ENCODE measurements at places on chromosomes 1 and 21.

- no peak for DNase-seq
These were observed 31.4 kb downstream of the ZBTB17 start for GRCh38 chr1:15944308-15945010.

DNA sequence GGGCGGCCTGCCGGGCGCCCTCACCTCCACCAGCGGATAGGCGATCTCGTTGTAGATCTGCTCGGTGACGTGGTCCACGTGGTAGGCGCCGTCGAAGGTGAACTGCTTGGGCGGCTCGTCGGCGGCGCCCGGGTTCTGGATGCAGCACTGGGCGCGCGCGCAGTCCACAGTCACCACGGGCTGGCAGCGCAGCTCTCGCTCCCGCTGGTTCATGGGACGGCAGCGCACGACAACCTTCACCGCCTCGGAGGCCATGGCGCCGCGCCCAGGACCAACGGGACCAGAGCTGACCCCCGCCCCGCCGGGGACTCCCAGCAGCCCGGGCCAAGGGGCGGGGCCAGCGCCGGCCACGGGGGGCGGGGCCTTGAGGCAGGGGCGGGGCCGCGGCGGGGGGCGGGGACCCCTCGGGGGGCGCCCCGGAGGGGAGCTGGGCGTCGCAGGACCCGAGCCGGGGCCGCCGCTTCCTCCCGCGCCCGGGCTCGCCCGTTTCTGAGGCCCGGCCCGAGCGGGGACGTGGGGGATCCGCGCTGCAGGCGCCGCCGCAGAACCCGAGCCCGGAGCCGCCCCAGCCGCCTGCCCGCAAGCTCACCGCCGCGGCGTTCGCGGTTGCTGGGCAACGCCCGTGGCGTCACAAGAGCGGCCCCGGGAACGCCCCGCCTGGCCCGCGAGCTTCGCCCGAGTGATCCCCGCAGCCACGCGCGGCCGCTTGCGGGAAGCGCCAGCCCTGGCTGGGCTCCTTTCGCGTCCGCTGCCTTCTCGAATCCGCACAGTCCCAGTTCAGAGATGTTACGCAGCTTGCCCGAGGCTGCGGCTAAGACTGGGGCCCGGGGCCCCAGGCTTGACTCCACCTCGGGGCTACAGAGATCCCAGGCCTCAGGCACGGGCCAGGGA lies at the start of gene KIF17:
TSS of gene KIF17 (minus strand) at position 556 of the 891 bp plus-strand sequence. CDS start at position 255, 301 bp downstream.
- DNase-seq, result no peak

DNA sequence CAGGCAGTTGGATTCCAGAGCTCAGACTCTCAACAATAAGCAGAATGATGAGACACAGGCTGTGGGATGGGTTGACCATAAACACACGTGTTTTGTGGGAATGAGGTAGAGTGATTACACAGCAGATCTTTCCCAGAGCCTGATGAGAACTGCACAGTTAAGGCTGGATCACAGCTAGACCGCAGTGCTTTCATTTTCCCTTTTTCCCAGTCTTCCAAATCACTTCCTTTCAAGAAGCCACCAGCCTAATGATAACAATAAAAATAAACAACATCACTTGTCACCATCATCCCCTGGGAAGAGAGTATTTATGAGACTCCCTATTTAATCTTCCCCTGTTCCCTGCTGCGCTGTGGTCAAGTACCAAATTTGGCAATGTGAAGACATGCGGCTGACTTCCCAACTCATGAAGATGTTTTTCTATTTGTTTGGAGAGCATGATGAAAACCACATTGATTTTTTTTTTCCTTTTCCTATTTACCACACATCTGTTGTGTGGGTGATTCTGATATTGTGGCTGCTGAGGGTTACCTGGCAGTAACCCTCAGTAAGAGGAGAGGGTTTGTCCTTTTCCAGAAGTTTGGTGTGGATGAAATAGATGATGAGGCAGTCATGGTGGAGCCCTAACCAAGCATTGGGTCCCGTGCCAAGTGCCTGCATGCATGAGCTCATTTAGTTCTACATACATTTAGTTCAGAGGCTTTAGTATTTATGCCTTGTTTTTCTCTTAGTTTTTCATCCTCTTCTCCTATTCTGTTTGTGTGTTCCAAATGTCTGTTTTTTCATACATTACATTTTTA lies 248.9 kb upstream of the HOOK1 start:
- DNase-seq, result no peak

GRCh38 chr1:98054786-98055185 lies 134.0 kb upstream of the DPYD start:
- DNase-seq, result no peak

DNA sequence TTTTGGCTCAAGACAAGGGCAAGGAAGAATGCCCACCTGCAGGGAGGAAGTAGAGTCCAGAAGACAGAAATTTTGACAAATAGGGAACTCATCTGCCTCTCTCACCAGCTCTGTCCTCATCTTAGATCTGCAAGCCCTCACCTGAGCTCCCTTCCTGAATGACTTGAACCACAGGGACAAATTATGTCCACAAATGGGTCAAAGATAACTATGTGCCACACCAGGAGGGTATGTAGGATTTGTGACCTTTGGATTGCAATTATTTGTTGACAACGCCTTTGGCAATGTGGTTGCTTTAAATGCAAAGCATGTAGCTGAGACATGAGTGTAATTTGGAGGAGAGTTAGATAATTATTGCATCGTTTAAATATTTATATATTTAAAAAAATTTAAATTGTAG lies 79.5 kb downstream of the GRIK1 start:
- DNase-seq, result no peak

- DNase-seq, result no peak
These were observed 115.6 kb upstream of the KAZN start for GRCh38 chr1:14482784-14483450.

- DNase-seq, result no peak
These were observed 31.6 kb upstream of the PPP1R15B start for GRCh38 chr1:204443260-204443619.

GRCh38 chr1:201374364-201374763 lies 3.1 kb downstream of the TNNT2 start:
- no peak for DNase-seq

GRCh38 chr21:44296103-44296519 lies 3.7 kb upstream of the PFKL start:
- no peak for DNase-seq

DNA sequence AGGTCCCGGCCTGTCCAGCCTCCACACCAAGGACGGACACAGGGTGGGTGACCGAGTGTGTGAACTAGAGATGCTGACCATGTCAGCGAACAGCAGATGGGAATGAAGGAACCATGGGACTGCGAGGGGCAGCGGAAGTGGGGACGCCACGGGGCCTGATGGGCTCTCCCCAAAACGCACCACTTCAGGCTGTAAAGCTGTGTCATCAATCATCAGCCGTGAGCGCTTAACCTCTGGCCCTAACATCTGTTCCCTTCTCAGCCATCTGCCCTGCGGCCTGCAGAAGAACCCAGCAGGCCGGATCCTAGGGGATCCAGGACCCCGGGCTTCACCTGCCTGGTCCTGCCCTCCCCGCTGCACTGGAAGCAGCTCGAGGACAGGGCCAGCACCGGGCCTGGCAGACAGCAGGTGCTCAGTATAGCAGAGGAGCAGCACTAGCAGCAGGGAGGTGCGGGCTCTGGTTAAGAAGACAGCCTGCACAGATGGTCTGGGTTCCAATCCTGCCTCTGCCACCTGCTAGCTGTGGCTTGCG lies 58.7 kb downstream of the DMRTB1 start:
- DNase-seq, result no peak

GRCh38 chr1:178937695-178938094 lies 66.8 kb upstream of the ANGPTL1 start:
- DNase-seq, result no peak

DNA sequence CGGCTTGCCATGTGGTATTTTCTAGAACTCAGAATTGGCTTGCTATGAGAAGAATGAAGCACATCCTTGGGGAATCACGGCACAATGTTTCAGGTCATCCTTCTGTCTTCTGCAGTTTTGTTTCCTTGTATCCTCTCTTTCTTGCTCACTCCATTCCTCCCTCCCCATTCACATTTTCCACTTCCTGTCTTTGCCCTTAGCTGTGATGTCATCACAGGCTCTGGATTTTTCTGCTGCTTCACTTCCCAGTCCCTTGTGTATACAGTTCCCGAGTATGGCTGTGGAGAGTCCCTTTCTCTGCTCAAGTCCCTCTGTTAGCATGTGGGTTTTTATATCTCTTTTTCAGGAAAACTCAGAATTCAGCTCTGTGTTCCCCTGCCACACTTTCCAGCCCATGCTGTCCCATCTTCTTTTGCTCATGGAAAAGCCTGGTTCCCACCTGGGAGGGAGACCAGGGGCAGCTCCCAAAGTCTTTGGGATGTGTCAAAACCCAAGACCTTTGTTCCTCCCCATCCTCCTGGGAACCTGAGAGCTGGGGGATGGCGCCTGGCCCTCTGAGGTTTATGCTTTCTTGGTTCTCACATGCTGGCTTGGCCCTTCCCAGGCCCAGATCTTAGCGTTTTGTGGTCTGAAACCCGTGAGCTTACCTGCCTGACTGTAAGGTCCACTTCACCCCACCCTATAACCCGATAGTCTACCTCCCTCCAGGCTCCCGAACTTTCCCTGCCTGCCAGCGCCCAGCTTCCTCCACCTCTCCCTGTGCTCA lies 4.8 kb upstream of the RGS16 start:
- no peak for DNase-seq

DNA sequence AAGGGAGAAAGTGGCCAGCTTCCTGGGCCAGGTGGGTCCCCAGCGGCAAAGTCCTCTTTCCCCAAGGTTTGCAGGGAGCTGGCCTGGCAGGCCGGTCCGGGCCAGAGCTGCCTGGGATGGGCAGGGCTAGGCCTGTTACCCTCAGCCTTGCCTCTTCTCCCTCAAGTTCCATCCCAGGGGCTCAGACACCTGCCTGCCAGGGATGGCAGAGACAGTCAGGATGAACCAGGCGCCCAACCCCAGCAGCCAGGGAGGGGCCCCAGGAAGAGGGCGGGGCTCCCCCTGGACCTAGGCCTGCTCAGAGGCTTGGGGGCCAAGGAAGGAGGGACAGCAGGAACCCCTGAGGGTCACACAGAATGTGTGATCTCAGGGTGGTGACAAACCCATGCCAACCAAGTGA lies 120.6 kb downstream of the CASZ1 start:
- DNase-seq, result no peak

GRCh38 chr1:229563241-229563640 lies 4.7 kb upstream of the ABCB10 start:
- no peak for DNase-seq

DNA sequence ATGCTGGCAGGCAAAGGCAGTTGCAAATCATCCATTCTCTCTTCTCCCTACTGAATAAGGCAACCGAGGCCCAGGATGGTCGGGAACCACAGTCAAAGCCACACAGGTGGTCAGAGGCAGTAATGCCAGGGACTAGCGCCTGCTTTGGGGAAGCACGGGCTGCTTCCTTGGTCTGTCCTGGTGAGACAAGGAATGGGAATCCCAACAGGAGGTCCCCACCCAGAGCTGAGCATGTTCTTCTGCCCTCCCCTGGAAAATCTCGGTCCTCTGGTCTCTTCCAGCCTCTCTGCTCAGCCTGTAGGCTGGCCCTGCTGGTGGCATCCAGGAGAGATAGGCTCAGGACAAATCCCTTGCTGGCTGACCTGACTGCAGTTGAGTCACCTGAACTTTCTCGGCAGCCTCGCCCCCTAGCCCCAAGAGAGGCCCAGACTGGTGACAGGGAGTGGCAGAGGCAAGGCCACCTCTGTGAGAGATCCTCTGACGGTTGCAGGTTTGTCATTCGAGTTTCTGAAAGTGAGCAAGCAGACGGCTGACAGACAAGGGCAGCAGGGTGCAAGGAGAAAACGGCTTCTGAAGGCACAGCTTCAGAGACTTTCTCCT lies 5.8 kb downstream of the OLIG1 start:
- no peak for DNase-seq

- DNase-seq, result no peak
These were observed 59.2 kb downstream of the CD34 start for GRCh38 chr1:207851696-207852095.

DNA sequence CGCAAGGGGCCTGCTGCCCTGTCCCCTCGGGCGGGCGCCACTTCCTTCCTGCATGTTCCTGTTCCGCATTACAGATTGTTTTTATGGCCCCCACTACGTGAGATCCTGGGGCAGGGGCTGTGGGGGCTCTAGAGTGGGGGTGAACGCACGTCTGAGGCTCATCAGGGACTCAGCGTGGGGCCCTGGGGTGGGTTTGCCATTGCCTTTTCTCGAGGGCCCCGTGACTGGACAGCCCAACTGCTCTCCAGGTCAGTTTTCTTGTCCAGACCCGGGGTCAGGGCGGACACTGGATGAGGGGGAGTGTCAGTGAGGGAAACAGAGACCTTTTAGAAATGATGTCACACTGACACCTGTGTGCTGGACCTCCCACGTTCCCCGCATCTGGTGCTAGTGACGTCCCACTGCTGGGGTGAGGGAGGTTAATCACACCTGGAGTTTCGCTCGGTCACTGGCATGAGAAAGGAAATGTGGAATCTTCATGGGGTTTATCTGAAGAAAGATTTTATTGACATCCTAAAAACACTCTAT lies 65.9 kb downstream of the AGPAT3 start:
- no peak for DNase-seq

- no peak for DNase-seq
These were observed 84.7 kb downstream of the BRINP2 start for GRCh38 chr1:177255411-177255810.

- no peak for DNase-seq
These were observed 38.0 kb downstream of the PRRX1 start for GRCh38 chr1:170701962-170702361.

GRCh38 chr1:51313961-51314777 lies 16.2 kb downstream of the TTC39A start:
- DNase-seq, result no peak

- no peak for DNase-seq
These were observed 652.6 kb upstream of the PLXNA2 start for GRCh38 chr1:208896768-208897167.

GRCh38 chr1:38014171-38014570 lies 1.6 kb downstream of the UTP11 start:
- DNase-seq, result no peak

- DNase-seq, result no peak
These were observed 27.9 kb downstream of the CHIA start for GRCh38 chr1:111318523-111318922.

DNA sequence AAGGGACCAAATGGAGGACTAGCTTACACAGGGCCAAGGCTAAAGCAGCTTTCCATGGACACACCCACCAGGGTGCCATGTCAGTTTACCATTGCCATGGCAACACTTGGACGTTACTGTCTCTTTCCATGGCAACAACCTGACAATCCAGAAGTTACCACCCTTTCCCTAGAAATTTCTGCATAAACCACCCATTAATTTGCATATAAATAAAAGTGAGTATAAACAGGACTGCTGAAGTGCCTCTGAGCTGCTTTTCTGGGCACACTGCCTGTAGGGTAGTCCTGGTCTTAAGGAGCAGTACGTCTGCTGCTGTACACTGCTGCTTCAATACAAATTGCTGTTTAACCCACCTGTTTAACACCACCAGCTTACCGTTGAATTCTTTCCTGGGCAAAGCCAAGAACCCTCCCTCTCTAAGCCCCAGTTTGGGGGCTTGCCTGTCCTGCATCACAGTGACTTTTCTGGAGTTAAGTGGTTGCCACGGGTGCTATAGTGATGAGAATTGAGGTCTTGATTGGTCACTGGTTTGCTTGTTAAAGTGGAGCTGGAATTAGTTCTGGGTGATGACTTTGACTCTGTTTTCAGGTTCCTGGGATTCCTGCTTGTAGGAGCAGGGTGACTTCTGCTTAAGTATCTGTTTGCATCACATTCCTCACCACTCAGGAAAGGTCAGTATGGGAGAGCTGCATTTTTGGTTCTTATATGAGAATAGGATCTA lies 83.2 kb downstream of the CLDN17 start:
- DNase-seq, result no peak

- no peak for DNase-seq
These were observed 49.2 kb upstream of the FAM20B start for GRCh38 chr1:178976541-178976940.

Data from stimulated activated CD4-positive, alpha-beta T cell treated with anti-CD3 and anti-CD28 coated beads, TNF-alpha, amount 100 ng/mL, for 48 hours (primary cell).